ENCODE measurements at places on chromosomes 4 and X. TPM values are rescaled to one million over a fixed set of nuclear protein-coding genes. Genes with fewer than 3 reads are reported as not detected.

Gene GPR173
- 1.2 TPM for total RNA-seq

DNA sequence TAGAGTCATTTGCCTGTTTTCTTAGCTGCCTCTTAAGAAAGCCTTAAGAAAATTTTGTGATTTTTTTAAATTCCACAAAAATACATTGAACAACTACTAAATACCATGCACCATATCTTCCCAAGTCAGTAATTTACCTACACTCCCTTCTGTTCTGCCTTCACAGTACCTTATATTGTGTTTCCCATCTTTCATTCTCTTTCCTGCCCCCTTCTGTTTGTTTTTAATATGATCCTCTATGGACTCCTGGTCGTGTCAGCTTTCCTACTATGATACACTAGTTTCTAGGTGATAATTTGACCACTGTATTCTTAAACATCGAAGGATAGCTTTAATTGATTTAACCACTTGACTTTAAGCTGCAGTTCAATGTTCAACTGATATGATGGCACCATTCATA lies 297.7 kb upstream of the HAND2 start:
- DNase-seq = no peak

DNA sequence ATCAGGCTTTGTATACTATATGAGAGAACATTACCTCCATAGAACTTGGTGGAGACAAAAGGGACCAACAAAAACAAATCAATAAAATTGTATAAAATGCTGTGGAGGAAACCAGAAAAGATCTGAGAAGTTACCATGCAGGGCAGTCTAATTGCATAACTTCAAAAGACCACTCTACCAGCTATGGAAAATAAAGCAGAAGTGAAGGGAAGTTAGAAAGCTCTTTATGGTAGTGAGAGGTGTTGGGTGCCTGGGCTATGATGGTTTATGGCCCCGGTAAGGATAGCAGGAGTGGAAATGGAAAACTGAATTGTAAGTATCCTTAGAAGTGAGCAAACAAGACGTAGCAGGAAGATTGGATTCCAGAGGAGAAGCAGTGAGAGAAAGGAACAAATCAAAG lies 3.1 kb downstream of the TMEM184C start:
- no peak for DNase-seq

Gene IGSF1
- 0.67 TPM for total RNA-seq

DNA sequence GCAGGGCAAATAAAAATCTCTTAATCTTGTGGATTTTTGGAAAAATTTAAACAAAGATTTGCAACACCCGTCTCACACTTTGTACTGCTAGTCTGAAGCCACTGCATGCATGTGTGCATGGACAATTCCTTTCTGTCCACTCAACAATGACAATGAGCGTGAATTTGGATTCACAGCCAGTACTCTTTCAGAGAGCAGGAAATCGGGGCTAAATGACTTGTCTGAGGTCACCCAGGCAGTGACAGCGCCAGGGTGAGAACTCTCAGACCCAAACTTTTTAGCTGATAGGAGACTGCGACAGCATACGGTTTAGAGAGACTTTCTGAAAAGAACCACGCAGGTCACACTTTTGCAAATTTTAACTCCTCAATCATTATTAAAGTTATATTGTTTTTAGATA lies 90.9 kb downstream of the ZNF827 start:
- DNase-seq = no peak

DNA sequence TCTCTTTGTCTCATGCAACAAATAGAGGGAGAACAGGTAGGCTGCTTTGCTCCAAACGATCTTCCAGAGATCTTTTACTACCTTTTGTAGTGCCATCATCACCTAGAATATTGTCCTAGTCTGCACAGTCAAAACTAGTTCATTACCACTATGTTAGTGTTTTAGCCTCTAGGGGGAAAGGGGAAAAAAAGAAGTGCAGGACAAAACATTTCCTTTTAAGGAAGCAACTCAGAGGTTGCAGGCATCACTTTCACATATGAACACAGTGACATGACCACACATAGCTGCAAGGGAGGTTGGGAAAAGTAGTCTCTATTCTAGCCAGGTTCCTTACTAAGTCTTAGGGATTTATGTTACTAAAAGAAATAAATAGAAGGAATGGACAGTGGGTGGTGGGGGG lies 39.3 kb upstream of the RAP2C start:
- DNase-seq = no peak

Data from NCI-H460 (cell line).